ENCODE measurements at places on chromosomes 13 and 19.

GRCh38 chr13:44668688-44669087 lies 92.6 kb upstream of the TSC22D1 start:
- no peak for DNase-seq

GRCh38 chr19:8585894-8586750 lies 8.9 kb upstream of the MYO1F start:
- DNase-seq, result no peak

DNA sequence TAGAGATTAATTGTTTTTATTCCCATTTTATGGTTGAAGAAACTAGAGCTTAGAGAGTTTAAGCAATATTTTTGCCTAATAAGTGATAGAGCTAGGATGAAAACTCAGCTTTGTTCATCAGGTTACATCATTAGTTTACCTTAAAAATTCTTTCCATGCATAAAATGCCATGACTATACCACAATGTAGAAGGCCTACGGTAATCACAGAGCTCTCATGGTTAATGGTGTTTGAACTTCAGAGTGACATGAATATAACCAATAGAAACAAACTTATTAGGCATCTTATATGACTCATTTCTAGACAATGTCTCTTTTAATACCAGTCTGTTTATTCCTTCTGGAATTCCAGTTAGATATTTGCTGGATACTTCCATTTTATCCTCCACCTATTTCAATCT lies 78.5 kb downstream of the FGF9 start:
- DNase-seq, result no peak

- no peak for DNase-seq
Measured at GRCh38 chr19:18432275-18433014, 5.5 kb downstream of the ISYNA1 start.

- no peak for DNase-seq
Measured at GRCh38 chr13:27962982-27963381, 6.1 kb downstream of the CDX2 start.

DNA sequence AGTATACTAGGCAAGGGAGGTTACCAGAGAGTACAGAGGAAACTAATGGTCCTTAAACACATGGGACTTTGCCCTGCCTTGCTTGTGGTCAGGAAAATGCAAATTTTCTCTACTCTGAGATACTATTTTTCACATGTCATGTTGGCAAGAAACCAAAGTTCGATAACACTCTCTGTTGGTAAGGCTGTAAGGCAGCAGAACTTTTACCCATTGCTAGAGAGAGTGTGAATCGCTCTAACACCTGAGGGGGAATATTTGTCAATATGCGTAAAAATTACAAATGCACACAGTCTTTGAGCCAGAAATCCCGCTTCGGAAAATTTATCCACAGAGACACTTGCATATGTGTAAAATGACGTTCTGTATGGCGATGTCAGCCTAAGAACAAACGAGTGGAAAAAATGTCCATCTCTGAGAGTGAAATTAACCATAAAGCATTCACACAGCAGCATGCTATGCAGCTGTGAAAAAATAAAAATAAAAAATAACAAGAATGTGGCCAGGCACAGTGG lies 9.5 kb upstream of the RFX1 start:
- DNase-seq, result no peak

DNA sequence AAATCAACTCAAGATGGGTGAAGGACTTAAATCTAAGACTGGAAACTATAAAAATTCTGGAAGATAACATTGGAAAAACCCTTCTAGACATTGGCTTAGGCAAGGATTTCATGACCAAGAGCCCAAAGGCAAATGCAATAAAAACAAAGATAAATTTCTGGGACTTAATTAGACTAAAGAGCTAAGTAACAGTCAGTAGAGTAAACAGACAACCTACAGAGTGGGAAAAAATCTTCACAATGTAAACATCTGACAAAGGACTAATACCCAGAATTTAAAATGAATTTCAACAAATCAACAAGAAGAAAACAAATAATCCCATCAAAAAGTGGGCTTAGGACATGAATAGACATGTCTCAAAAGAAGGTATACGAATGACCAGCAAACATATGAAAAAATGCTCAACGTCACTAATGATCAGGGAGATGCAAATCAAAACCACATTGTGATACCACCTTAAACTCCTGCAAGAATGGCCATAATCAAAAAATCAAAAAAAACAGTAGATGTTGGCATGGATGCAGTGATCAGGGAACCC lies 6.3 kb upstream of the RFX1 start:
- DNase-seq, result no peak

GRCh38 chr13:41471785-41472184 lies 14.4 kb downstream of the RGCC start:
- DNase-seq, result no peak

GRCh38 chr19:7560255-7560654 lies 24.7 kb downstream of the PNPLA6 start:
- DNase-seq, result no peak

DNA sequence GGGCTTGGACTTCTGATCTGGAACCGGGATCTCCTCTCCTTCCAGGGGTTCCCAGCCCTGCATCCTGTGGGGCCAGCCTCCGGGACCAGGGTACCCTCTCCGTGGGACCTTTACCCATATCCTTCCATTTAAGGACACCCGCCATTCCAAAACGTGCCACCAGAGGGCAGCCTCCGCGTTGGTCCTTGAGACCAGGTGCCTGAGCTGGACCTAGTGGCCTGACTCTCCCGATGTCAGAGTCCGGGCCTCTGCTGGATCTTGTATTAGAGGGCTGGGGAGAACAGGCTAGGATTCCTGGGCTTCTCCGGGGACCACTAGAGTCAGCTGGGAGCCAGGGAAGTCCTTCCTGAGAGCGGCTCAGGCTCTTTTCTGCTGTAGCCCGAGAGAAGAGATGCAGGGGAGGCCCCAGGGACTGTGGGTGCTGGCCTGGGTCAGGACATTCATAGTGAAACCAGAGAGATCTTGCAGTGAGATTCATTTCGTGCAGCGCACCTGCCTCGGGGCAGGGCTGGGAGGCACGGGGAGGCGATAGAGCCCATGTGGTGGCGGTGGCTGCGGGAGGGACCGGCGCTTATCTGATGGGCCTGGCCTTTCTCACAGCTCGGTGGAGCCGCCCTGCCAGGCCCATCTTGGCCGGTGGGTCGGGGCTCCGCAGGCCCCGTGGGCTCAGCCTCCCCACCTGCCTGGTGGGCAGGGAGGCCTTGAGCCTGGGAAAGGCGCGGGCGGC lies 9.8 kb upstream of the SLC7A10 start:
- peak; percentile 37 for DNase-seq

DNA sequence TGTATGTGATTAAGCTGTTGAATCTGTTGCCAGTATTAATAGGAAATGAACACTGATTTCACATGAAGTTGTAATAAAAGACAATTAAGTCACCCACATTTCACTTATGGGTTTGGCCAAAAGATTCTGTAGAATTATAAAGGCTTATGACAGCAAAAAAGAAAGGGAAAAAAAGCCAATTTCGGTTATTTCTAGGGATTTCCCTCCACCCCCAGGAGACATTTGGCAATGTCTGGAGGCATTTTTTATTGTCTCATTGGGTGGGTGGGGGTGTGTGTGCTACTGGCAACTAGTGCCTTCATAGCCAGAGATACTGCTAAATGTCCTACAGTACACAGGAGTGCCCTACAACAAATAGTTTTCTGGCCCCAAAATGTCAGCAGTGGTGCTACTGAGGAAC lies 175.7 kb downstream of the LMO7 start:
- no peak for DNase-seq

DNA sequence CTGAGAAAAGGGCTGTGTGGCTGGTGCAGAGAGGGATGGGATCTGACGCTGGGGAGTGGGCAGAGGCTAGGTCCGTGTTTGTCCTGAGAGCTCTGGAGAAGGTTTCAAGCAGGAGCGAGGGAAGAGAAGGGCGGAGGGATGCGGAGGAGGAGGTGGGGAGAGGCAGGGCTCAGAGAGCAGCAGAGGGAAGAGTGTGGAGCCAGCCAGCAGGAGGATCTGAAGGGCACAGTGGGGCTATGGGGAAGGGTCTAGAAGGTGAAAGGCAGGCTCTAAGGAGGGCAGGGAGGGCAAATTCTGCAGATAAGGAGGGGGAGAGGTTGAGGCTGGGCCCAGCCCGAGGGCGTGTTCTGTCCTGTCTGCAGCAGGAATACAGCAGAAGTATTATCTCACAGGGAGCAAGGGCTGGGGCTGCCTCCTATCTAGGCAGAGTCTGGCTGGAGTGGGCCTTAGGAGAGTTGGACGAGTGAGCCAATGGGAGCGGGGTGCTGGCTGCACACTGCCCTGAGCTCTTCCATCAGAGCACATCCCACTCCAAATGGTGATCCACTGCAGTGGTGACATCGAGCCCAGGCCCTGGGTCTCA lies 6.1 kb downstream of the AP2A1 start:
- no peak for DNase-seq

- DNase-seq, result peak; percentile 80
Measured at GRCh38 chr19:18364826-18365528, 21.0 kb upstream of the GDF15 start.

GRCh38 chr13:113803409-113804016 lies 44.5 kb downstream of the TMEM255B start:
- no peak for DNase-seq

DNA sequence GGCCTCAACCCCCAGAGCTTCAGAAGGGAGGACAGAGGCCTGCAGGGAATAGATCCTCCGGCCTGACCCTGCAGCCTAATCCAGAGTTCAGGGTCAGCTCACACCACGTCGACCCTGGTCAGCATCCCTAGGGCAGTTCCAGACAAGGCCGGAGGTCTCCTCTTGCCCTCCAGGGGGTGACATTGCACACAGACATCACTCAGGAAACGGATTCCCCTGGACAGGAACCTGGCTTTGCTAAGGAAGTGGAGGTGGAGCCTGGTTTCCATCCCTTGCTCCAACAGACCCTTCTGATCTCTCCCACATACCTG lies 969 bp upstream of the CEACAM5 start:
- DNase-seq, result peak; percentile 33

DNA sequence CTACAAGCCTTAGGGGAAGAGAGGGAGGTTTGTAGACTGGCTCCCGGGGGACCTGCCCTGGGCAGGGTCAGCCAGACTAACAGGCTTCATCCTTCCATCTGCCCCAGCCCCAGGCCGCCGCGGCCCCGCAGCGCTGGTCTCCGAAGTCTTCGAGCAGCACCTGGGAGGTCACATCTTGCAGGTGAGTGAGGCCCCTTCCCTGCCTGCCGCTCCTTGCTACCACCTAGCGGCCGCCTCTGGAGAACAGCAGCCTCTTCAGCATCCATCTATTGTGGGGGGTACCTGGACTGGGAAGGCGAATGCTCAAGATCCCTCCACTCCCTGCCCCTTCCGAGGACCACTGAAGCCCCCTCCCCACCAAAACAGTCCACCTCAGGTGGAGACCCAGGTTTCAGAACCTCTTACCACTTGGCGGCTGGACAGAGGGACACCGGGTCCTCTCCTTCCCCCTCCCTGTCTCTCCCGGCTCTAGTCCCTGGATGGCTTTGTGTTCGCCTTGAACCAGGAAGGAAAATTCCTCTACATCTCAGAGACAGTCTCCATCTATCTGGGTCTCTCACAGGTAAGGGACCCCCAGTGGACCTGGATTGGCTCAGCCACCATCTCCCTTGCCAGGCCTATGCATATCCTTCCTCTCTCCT lies 12.7 kb downstream of the NPAS1 start:
- peak; percentile 43 for DNase-seq

GRCh38 chr13:81551036-81551435 lies 1210.1 kb upstream of the SPRY2 start:
- DNase-seq, result no peak

DNA sequence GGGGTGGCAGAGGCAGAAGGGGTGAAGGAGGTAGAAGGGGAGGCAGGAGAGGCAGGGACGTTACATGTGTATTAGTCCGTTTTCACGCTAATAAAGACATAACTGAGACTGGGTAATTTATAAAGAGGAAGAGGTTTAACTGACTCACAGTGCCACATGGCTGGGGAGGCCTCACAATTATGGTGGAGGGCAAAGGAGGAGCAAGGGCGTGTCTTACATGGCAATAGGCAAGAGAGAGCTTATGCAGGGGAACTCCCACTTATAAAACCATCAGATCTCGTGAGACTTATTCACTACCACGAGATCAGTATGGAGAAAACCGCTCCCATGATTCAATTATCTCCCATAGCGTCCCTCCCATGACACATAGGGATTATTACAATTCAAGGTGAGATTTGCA lies 19.0 kb upstream of the ACOD1 start:
- no peak for DNase-seq

- DNase-seq, result no peak
Measured at GRCh38 chr13:39895254-39895653, 239.8 kb downstream of the COG6 start.

DNA sequence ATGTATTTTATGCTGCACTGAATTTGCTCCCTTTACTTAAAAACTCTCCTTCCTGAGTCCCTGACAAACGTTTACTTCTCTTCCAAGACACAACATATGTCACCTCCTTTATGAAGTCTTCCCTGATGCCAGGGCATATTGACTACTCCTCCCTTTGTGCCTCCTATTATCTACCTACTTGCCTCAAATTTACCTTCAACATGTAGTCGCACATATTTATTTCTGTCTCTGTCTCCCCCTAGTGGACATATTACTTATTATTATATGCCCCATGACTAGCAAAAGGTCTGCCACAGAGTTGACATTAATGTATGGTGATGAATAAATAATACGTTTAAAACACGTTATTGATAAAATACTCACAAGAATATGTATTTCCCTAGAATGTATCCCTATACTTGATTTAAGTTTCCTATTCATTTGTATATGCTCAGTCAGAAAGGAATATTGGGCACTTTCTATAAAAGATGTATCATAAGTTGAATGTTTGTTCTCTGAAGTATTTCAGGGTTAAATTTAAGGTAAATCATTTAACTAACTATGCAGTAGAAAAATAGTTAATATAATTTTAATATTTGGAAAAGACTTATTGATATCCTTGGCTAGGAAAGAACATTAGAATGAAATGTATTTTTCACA lies 250.3 kb upstream of the ATXN8OS start:
- DNase-seq, result peak; percentile 77

DNA sequence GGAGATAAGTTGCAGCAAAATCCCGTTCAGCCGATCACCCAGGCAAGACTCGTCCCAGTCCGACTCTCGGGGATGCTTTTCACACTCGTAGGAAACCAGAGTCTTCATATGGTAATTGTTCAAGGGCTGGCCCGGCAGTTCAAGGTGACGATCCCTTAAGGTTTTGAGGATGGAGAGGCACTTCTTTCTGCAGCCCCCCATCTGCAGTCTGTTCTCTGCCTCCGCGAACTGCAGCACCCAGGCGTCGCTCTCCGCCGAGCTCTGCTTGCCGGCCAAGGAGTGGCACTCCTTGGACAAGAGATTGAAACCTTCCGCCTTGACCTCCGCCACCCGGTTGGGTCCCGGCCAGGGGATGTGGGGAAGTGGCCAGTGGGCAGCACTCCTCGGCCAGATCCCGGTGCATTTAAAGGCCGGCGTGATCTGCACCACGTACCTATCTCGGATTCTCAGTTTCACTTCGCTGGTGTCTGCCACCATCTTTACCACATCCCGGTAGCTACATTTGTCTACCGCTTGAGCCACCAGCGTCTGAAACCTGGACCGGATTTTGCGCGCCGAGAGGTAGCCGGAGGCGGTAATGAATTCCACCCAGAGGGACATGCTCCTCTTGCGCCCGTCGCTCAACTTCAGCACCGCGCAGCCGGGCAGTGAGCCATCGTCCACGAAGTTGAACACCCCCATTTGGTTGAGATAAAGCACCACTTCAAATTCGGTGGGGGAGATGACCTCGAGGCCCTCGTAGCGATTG lies 1.1 kb downstream of the MAB21L1 start:
- no peak for DNase-seq

Measured in COR-L47 (cell line).